Stimulated activated CD8-positive, alpha-beta memory T cell treated with anti-CD3 and anti-CD28 coated beads, Interleukin-15, amount 100 ng/mL, for 1 hour (primary cell): ENCODE measurements at places on chromosomes 5 and 9.

- DNase-seq = no peak
These were observed 42.3 kb downstream of the SH3RF2 start for GRCh38 chr5:145978708-145979107.

- no peak for DNase-seq
These were observed 681 bp downstream of the CPLANE1 start for GRCh38 chr5:37248421-37248969.

DNA sequence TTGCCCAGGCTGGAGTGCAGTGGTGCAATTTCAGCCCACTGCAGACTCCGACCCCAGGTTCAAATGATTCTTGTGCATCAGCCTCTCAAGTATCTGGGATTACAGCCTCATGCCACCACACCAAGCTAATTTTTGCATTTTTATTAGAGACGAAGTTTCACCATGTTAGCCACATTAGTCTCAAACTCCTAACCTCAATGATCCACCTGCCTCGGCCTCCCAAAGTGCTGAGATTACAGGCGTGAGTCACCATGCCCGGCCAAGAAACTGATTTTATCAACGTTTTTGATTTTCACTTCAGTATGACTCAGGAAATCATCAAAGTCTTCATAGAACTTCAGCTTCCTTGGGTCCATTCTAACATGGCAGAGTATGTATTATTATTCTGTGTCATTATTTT lies 125.4 kb downstream of the GABRG2 start:
- DNase-seq = no peak

DNA sequence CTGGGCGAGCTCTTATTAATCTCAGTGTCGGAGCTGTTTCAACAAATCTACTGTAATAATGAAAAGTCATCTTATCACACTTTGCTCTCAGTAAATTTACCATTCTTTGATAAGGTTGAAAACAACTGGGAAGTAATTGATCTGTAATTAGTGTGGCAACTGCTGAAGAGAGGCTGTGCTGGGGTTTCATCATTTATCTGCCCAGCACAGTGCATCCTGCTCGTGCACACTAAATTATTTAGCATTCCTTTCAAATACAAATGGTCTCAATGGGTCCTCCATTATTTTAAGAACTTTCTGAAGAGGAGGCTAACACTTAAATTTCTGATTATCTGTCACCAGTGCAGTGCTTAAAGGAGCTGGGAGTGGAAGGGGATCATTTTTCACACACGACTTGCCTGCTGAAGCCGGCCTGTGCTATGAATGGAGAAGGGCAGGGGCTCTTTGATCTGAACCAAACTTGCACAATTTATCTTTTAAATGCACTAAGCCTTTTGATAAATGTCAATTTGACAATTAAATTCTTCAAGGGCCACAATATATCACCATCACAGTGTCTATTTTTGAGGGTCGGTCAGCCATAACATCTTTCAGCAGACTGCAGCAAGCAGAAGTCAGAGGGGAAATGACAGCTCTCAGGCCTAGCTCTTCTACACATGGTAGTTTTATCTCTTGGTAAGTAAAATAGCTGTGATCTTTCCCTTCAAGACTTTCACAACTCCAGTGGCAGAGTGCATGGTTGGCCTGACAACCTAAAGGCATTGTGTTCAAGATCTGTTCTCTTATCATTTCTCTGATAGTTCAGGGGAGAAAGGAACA lies 106.4 kb upstream of the EFNA5 start:
- DNase-seq = no peak

DNA sequence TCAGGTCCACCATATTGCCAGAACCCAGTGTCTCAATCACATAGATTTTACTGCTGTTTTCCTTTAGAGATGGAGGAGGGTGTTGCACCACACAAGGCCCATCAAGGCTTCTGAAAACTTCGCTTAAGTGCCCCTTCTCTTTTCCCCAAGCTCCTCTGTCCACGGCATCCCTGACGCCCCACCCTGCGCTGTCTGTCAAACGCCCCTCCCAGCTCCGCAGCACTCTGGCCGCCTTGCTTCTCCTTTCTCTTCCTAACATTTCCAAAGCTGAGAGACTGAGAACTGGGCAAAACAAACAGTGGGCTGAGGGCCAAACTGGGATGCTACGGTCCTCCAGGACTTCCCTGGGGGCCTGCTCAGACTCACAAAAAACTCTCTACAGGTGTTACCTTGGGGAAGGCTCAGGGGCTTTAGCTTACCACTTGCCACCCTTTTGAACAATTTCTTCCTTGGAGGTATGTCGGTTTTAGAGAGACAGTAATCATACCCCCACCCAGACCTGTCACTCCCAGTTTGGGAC lies 28.3 kb upstream of the ERGIC1 start:
- DNase-seq = no peak

GRCh38 chr9:88777498-88778312 lies 213.6 kb upstream of the S1PR3 start:
- DNase-seq = no peak

DNA sequence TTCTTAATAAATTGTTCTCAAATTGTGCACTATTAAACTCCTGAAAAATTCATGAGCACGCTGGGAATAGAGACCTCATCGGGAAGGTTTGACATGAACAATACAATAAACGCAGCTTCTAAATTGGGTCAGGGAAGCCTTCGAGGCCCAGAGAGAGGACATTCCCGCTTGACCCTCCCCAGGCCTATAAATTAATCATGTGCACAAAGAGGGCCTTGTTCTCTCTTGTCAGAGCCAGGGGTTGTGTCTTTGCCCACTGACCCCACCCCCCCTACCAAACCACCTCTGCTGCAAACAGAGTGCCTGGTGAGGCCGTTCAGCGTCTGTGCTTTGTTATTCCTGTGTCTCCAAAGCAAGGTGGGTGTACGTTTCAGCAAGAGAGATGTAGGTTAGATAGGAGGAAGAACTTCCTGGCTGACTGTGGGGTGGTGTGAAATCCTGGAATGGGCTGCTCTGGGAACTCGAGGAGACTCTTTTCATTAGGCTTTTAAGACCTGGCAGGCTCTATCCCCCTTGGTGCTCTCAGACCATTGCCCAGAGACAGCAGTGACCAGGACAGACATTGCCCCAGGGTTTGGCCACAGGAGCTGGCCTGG lies 18.2 kb upstream of the DAB2IP start:
- no peak for DNase-seq

DNA sequence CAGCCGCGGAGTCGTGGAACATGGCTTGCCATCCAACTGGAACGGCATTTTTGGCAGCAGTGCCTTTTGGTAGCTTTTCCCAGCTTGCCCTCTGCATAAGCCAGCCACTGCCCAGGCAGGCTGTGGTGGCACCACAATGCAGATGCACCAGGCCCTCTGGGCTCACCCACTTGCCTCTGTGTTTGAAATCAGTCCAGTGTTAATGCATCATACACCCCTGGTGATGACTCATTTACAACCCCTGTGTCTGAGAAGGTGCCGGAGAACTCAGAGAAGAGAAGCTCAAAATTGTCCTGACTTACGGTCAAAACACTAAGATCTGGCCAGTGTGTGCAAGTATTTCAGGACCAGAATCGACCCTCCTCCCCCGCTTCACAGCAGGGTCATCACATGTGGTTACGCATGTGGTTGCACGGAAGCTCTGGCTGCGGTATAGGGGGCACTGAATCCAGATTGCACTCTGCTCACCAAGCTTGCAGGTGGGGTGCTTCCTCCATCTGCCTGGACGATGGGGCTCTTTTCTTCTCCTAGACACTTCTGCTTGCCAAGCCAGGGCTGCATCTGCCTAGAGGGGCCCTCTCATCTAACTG lies 66.5 kb upstream of the SMIM15 start:
- no peak for DNase-seq

GRCh38 chr5:53601570-53601969 lies 41.1 kb downstream of the NDUFS4 start:
- DNase-seq = no peak

DNA sequence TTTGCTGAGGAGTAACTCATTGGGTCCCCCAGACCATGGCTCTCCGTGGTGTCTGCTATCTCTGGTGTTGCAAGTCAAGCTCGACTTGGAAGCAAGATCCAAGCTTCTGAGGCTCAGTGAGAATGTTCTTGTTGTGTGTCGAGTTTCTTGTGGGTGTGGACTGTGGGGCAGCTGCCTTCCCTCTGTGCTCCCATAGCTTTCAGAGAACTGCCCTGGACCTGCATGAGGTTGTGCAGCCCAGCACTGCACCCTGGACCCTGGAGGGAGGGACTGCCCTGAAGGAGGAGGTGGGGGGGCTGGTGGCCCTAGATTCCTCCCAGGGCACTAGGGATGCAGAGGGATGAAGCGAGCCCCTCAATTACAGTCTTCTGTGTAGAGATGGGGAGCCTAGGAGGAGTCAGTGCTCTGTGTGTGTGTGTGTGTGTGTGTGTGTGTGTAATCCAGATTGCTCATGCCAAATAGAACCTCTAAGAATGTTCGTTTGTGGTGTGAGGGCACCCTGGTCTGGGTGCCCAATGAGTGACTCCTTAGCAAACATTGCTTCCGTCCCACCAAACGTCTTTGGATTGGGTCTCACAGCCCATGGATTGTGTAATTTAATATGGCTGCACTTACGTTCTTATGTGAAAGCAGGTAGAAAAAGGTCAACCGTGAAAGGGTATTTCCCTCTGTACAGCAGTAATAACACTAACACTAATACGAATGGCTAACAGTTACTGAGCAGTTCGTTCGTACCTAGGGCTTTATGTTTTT lies 143.3 kb upstream of the LMX1B start:
- no peak for DNase-seq

- no peak for DNase-seq
These were observed 207.3 kb upstream of the SGCD start for GRCh38 chr5:156119692-156120091.

DNA sequence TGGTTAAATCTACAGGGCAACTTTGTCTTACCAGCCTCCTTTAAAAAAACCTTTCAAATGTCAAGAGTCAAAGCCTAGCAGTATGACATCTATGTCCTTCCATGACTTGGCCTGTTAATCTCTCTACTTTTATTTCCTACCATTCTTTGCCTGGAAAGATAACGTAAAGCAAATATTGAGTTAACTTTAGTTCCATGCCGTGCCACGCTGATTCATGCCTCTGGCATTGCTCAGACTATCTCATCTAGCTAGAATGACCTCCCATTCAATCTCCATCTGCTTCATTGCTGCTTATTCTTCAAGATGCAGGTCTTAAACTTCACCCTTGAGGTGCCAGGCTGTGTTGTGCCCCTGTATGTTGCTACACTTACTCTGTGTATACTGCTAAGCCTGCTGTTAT lies 729.8 kb downstream of the EFNA5 start:
- no peak for DNase-seq

- DNase-seq = no peak
These were observed 32.9 kb downstream of the TNFAIP8 start for GRCh38 chr5:119388619-119389190.

DNA sequence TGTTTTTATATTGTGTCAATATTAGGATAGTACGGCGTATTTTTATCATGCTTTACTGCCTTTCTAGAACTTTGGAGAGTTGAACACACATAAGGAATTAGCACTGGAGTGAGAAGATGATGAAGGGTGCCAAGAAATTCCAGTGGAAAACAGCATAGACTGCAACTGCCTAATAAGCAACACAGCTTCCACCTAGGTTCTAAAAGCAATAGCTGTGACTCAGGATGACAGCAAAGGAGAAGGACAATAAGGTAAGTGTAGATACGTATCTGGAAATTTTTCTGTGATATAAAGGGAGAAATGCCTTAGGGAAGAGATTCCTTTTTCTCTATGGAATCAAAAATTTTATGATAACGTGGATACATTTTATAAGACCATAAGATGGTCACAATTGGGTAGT lies 7.4 kb downstream of the PTPRD start:
- DNase-seq = no peak

- DNase-seq = no peak
These were observed 56.7 kb downstream of the SAXO1 start for GRCh38 chr9:18976221-18976708.

- DNase-seq = no peak
These were observed 117.9 kb upstream of the GRIA1 start for GRCh38 chr5:153372425-153373129.

DNA sequence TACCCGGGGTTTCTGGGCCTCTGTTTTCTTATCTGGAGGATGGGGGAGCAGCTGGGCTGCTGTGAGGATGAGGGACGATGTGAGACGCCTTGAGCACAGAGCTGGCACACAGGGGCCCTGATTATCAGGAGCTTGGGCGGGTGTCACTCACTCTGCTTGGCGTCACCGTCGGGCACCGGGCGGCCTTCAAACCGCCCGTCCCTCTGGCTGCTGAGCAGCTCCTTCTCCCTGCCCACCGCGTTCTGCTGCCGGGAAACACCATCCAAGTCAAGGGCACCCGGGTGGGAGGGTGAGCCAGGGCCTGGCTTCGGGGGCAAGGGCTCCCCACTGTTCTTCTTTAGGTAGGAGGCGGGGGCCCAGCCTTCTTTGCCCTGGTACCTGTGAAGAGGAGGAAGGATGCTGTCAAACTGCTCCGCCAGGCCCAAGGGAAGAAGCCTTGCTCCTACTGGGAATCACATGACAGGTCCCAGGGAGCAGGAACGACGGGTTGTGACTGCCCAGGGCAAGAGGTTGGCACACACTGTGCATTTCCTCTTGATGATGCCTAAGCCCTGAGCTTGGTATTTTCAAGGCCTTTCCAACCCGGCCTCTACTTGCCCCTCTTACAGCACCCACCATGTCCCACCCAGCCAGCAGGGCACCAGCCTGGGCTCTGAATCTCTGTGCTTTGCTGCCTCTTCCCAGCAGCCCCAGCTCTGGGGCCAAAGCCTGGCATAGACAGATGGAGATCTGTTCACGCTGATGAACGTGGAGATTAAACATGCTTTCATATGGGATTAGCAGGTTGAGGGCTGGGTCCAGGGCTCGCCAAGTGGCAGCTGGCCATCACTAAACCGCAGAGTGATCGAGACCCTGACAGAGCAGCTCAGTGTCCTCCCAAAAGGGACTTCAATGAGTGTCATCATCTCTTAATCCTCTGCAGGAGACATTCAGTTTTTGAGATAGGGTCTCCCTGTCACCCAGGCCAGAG lies 66.9 kb upstream of the UBTD2 start:
- DNase-seq = no peak
